ENCODE measurements at places on chromosomes 2 and 18. TPM values are rescaled to one million over a fixed set of nuclear protein-coding genes. Genes with fewer than 3 reads are reported as not detected.
A peak's percentile ranks its signal among the peaks of the same experiment; 100 is the strongest.

Gene ICOS
- not detected for total RNA-seq

Gene DCDC2C
- not detected for total RNA-seq

Gene COL3A1
- total RNA-seq, result not detected

Gene MYCN
- total RNA-seq, result not detected

Gene CFLAR
- total RNA-seq, result 216 TPM

Gene IL1RL1
- not detected for total RNA-seq

Gene KATNAL2
- 3.1 TPM for total RNA-seq

Gene RTP5
- not detected for total RNA-seq

Gene SPATA3
- total RNA-seq, result not detected

Gene FIGN
- not detected for total RNA-seq

Gene SPP2
- total RNA-seq, result not detected

GRCh38 chr2:68387408-68388350, 22.6 kb downstream of the PLEK start:
- DNase-seq, result peak; percentile 90

GRCh38 chr2:224551693-224552092, 33.5 kb downstream of the CUL3 start:
- no peak for DNase-seq

DNA sequence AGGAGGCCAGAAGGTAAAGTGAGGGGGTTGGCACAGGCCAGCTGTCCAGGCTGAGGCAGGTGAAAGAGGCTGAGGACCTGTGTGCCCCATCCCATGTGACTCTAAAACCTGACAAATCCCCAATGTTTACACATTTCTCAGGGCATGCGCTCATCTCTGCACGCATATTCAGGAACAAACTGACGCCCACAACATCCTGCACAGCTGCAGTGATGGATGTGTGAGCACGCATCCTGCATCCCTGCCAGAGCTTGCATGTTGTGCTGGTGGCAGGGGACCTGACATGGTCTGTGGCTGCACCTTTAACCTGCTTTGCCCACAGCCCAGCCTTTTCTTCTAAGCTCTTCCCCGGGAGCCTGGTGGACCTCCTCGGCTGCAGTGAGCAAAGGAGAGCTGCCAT, 83.1 kb downstream of the FBXO15 start:
- DNase-seq, result peak; percentile 53

DNA sequence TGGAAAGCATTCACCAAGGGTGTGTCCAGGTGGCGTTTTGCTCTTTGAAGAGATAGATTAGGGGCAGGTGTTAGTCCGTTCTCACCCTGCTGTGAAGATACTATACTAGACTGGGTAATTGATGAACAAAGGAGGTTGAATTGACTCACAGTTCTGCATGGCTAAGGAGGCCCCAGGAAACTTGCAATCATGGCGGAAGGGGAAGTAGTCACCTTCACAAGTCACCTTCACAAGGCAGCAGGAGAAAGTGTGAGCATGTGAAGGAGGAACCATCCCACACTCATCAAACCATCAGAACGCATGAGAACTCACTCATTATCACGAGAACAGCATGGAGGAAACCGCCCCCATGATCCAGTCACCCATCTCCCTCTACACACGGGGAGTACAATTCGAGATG, 135.7 kb upstream of the NFATC1 start:
- no peak for DNase-seq

GRCh38 chr2:56812432-56812831, 628.6 kb downstream of the CCDC85A start:
- no peak for DNase-seq

DNA sequence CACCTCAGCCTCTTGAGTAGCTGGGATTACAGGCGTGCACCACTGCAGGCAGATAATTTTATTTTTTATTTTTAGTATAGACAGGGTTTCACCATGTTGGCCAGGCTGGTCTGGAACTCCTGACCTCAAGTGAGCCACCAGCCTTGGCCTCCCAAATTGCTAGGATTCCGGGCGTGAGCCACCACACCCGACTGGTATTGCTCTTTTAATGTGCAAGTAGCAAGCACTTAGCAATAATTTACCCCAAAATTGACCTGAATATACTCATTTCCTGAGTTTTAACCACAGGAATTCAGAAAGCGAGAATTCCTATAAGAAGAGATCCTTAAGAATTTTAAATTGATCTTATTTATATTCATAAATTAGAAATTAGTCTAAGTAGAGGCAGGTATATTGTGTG, 169.1 kb downstream of the CDH2 start:
- no peak for DNase-seq

GRCh38 chr2:12318427-12319057, 398.2 kb upstream of the TRIB2 start:
- DNase-seq, result no peak

- DNase-seq, result no peak
Measured at GRCh38 chr18:78675231-78675630, 304.4 kb upstream of the SALL3 start.

DNA sequence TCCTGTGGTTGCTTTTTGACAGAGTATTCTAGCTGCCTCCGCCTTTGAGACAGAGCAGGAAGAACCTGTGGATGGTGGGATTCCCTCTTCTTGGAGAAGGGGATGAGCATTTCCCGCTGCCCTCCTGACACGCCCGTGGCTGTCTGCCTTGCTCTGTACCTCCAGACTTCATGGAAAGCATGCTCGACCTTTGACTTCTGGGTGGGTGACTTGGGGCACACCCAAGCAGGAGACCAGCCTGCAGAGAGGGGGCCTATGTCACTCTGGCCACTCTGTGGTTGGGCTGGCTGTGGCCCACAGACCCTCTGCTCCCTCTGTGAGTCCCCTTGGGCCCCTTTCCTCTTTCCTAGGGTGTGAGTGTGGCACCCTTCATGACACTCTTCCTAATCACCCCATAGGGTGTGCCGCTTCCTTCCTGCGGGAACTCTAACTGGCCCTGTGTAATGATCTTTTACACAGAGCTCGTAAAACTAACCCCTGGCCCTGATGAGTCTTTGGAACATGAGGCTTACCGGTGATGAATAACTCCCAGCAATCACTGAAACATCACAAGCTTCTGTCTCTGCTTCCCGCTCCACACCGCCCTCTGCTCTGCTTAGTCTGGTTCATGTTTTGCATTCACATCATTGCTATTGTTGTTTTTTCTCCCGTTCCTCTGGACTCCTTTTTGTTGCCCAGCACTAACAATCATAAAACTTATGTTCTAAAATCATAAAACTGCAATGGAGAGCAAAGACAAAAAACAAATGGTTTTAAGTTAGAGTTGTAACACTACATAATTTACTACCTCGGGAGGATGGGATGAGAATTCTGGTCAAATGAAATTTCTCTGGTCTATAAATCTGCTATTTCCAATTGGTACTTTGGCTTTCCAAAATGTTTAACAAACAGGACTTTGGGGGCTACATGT, 101.1 kb downstream of the SH3YL1 start:
- DNase-seq, result no peak

GRCh38 chr2:152557273-152557888, 159.9 kb downstream of the PRPF40A start:
- DNase-seq, result no peak

GRCh38 chr2:149719695-149720094, 132.1 kb upstream of the MMADHC start:
- DNase-seq, result no peak

GRCh38 chr18:57941841-57942489, 102.1 kb upstream of the NEDD4L start:
- no peak for DNase-seq

- no peak for DNase-seq
Measured at GRCh38 chr2:1674766-1675397, 69.4 kb downstream of the PXDN start.

GRCh38 chr2:94870440-94871225, 597 bp upstream of the TEKT4 start:
- DNase-seq, result no peak

DNA sequence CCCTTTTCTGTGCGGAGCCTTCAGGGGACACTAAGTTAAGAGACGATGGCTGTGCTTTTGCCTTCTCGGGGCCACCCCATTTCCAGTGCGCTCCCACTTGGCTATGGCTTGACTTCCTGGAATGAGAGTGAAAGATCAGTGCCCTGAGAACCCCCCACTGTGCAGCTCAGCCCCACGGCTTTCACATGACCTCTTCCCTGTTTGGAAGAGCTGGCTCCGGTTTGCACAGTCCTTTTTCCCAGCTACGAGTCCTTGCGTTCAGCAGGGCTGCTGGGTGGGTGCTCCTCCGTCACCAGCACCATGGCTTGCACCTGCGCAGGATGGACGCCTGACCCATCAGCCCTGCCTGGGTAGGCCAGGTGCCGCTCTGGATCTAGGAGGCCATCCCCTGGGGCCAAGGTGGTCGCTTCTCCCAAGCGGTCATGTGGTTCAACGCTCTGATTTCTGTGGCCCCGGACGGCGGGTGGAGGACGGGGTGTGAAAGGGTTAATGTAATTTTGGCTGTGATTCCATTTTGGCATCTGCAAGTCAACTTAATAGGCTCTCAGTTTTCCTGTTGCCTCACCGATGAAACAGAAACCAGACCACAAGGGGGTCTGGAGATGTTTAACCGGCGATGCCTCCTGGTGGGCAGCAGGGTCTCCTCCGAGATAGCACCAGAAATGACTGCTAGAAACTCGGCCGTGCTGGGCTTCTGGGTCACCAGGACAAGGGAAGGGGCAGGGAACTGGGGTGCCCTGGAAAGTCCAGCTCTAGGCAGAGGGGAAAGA, 113.1 kb upstream of the HAAO start:
- DNase-seq, result no peak

DNA sequence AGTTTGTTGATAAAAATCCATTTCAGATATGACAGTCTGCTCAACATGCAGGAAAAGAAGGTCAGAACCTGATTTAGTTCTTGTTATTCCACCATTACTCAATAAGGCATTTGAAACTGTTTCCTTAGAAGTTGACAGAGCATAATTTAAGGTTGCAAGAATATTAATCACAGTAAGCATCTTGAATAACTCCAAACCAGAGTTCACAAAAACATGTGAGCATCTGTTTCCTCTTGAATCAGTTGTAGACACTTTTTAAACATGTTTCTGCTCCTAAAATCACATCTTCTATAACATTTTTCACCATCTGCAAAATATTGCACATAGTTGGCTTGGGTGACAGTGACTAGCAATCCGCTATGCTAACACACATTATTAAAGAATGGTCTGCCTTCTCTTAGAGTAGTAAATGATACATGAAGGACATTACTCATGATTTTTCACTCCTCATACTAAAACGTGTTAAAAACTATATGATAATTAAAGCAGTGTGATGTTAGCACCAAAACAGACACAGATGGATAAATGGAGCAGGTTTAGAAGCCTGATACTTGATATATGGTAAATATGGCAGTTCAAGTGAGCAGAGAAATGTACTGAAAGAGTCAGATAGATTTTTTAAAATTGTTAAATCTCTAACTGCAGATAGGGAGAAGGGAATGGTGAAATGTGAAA, 30.3 kb downstream of the AKAIN1 start:
- no peak for DNase-seq

DNA sequence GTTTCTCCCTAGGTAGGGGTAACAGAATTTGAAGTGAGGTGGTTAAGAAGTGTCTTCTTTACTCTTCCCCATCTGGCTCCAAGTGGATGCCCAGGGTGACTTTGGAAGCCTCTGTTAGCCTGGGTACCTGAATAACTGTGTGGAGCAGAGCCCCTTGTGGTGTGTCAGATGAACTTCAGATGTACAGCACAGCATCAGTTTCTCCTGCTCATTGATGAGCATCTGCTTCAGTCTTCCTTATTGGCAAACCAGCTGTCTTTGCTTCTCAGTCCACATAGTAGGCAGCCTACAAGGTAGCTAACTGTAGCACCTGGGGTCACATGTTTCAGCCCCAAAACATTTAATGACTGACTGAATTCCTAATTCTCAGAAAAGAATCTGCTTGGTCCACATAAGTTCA, 56.2 kb upstream of the ATP8B1 start:
- DNase-seq, result peak; percentile 22

DNA sequence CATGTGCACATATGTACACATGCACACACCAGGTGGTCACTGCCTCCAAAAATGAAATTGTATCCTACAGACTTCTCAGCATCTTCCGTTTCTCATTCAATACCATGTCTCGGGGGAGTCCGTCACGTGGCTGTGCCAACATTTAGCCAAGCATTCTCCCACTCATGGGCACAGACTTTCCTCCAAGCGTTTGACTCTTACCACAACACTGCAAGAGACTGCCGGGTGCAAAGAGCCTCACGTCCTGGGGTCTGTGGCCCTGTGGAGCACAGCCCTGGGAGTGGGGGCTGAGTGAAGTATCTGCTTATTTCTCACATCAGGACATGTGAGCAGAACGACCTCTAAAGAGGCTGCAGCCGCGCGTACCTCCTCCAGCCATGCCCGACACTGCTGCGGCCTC, 28.0 kb downstream of the HDAC4 start:
- no peak for DNase-seq

- no peak for DNase-seq
Measured at GRCh38 chr18:9055185-9055584, 47.3 kb upstream of the NDUFV2 start.

DNA sequence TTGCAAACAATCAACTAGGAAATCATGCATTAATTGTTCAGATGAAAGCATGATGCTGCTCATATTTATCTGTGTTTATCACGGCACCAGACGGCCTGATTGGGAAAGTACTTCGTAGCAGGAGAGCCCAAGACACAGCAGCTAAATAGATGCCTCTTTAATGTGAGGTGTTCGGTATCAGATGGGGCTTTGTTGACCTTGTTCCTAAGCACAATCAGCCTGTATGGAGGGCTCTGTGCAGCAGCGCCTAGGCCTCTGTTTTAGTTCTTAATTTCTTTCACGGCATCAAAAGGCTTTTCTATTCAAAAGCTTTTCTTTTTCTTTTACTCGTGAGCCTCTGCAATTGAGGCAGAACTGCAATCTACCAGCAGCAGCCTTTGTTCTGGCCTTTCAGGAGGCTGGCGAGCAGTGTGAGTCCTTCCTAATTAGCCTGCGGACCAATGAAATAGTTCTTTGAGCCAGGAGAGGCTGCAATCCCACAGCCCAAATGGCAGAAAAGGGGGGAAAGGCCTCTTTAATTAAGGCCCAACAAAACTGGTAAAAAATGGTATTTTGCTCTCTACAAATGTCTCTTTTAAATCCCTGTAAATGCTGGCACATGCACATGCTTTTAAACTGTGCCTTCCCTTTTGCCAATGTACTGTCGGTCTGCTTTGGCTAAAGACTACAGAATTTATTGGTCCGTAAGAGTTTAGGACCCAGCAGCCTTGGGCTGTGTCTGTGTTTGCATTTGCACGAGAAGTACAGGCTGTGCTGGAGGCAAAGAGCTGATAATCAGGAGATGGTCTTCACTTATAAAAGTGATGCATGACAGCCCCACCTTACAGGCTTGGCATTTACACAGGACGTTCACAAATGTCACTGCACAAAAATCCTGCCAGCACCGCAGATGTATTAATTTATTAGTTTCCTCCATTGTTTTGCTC, 159.6 kb downstream of the RND3 start:
- no peak for DNase-seq

GRCh38 chr2:236052926-236053821, 115.0 kb downstream of the GBX2 start:
- no peak for DNase-seq

GRCh38 chr2:158024288-158024898, 77.3 kb upstream of the UPP2 start:
- peak; percentile 51 for DNase-seq

GRCh38 chr18:70431203-70431624, 142.4 kb downstream of the SOCS6 start:
- no peak for DNase-seq

Measured in B cell (primary cell).